ENCODE measurements at places on chromosomes 3 and 15.

DNA sequence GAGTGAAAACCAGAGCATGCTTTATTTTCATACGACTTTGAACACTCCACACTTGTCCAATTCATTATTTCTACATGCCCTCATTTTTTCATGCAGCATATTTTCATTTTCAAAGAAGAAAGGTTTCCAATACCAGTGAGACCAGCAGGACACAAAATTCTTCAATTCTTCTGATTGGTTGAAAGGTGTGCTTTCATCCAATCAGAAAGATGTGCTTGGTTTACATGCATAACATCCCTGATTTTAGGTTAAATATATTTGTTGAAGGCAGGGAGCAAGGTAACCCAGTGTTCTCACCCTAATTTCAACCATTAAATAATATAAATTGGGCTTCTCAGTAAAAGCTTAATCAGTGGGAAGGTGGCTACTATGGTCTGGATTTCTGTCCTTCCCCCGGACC, 47.5 kb upstream of the PPIB start:
- H3K4me3 ChIP-seq = no peak overlapping the region
- peaks cover 7% of the 10 kb centered on the region for H3K36me3 ChIP-seq
- H3K27ac ChIP-seq = no peak overlapping the region
- no peaks in the 10 kb centered on the region for H3K4me1 ChIP-seq

DNA sequence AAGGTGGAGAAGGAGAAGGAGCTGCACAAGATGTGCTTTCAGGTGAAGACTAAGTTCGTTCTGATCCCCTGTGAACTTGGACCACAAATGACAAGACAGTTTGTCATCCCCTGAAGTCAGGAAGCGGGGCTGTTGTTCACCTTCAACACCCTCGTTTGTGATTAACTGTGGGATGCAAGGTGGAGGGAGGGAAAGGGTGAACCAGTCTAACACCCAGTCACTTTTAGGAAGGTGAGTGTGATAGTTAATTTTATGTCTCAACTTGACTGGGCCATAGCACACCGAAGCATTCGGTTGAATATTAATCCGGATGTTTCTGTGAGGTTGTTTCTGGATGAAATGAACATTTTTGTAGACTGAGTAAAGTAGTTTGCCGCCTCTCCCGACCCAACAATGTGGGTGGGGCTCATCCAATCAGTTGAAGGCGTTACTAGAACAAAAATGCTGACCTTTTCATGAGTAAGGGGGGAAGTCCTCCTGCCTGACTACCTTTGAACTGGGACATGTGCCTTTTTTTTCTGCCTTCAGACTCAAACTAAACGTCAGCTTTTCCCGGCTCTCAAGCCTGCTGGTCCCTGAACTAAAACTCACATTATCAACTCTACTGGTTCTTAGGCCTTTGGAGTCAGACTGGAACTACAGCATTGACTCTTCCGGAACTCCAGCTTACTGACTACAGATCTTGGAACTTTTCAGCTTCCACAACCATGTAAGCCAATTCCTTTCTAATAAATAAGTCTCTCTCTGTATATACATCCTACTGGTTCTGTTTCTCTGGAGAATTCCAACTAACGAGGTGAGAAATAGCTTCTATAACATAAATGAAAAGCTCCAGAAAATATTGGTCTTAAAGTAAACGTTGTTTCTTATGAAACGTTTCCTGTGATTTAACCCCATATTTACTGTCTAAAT, 264.0 kb upstream of the SLITRK3 start:
- H3K4me1 ChIP-seq = no peaks in the 10 kb centered on the region
- H3K4me3 ChIP-seq = no peak overlapping the region
- H3K27me3 ChIP-seq = no peaks in the 10 kb centered on the region

GRCh38 chr15:101490922-101491733, 1.6 kb upstream of the PCSK6 start:
- H3K4me1 ChIP-seq = peaks cover 2% of the 10 kb centered on the region
- H3K27me3 ChIP-seq = no peaks in the 10 kb centered on the region
- H3K36me3 ChIP-seq = no peaks in the 10 kb centered on the region

GRCh38 chr15:45635763-45636292, 999 bp downstream of the SQOR start:
- peaks cover 24% of the 10 kb centered on the region for H3K4me1 ChIP-seq
- no peaks in the 10 kb centered on the region for H3K36me3 ChIP-seq
- DNase-seq = no peak
- peak overlapping the region; percentile 98 for H3K27ac ChIP-seq

- H3K27me3 ChIP-seq = no peaks in the 10 kb centered on the region
- no peak overlapping the region for H3K4me3 ChIP-seq
- no peaks in the 10 kb centered on the region for H3K36me3 ChIP-seq
- DNase-seq = no peak
Measured at GRCh38 chr3:127209155-127209839, 16.4 kb downstream of the PRR23E start.

- DNase-seq = no peak
- no peaks in the 10 kb centered on the region for H3K36me3 ChIP-seq
- H3K27ac ChIP-seq = no peak overlapping the region
Measured at GRCh38 chr15:21268436-21268940, 171.8 kb downstream of the POTEB3 start.

- peak; percentile 41 for DNase-seq
- no peak overlapping the region for H3K4me3 ChIP-seq
- H3K27ac ChIP-seq = no peak overlapping the region
- H3K27me3 ChIP-seq = no peaks in the 10 kb centered on the region
Measured at GRCh38 chr15:41334293-41335120, 1.8 kb downstream of the NUSAP1 start.
